Forelimb muscle (tissue), 1 donor: ENCODE measurements at places on chromosomes 1 and 21.

GRCh38 chr1:233679591-233680373 is 65.9 kb downstream of the KCNK1 start:
- DNase-seq, result no peak

GRCh38 chr1:203589595-203589994 is 37.0 kb upstream of the ATP2B4 start:
- DNase-seq, result no peak

GRCh38 chr1:159922511-159923202 is 2.6 kb downstream of the TAGLN2 start:
- no peak for DNase-seq

DNA sequence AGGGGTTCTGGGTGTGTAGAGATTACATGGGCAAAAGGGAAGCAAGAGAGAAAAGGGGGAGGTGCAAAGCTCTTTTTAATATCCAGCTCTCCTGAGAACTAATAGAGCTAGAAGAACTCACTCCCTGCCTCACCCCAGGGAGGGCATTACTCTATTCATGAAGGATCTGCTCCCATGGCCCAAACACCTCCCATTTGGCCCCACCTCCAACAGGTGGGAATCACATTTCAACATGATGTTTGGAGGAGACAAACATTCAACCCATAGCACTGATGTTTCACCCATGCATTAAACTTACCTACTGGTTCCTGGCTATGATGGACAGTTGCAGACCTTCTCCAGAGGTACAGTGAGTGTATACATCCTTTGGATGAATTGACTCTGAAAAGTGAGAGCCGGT is 7.3 kb upstream of the JUN start:
- DNase-seq, result no peak

- DNase-seq, result no peak
Observed at GRCh38 chr1:33382661-33383415, 48.1 kb downstream of the PHC2 start.

DNA sequence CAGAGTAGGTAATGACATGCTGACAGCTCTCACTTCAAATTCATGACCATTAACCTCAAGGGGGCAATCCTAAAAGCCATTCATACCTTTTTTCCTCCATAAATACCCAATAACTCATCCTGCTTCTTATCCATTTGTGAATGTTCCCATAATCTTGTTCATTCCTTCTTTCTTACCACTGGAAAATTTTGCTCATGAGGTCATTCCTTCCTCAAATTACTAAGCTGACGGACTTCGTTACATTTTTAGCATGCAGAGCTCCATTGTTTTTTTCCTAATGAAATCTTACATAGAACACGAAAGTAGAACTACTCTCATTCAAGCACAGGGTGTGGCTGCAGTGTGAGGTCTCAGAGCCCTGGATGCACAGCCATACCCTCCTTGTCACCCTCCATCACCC is 276.5 kb upstream of the DPYD start:
- no peak for DNase-seq

DNA sequence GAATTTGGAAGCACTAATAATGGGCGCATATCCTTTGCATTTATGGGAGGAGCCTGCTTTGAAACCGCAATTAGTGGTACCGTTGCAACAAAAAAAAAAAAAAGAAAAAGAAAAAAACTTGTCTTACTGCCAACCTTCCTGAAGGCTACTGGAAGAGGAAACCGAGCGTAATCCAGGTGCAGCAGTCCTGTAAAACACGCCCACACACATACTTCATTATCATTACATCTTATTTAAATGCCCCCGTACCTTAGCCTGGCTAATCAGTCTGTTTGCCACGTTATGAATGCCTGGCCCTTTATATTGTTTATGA is 686 bp upstream of the ZNF281 start:
- DNase-seq, result no peak

DNA sequence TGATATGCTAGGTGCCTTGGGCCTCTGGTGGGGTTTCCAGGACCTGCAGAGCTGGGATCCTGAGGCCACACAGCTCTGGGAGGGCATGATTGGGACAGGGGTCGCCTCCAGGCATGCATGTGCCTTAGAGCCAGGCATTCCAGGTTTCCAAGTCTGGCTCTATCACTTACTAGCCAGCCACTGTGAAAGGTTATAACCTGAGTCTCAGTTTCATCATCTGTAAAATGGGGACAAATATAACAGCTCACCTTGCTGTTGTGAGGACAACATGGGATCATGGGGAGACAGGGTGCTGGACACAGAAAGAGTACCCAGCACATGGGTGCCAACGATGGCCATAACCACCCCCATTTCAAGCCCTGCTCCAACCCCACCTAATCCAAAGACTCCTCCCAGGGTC is 2.7 kb downstream of the CHI3L1 start:
- DNase-seq, result no peak

DNA sequence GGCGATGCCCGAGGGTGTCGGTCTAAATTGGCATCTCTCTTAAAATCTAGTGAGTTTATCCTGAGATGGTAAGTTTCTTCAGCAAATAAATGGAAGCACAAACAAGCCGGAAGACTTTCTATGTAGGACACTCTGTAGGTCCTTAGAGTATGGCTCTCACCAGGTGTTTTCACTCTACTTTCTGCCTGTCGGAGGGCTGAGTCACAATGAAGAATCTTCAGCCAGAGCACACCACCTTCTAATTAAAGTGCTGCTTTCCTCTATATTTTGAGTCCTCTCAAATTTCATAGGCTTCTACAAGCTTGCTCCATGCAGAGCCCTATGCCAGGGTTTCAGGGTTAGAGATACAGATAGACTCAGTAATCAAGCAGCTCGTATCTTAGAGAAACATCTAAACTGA is 27.1 kb downstream of the KCNK1 start:
- no peak for DNase-seq

DNA sequence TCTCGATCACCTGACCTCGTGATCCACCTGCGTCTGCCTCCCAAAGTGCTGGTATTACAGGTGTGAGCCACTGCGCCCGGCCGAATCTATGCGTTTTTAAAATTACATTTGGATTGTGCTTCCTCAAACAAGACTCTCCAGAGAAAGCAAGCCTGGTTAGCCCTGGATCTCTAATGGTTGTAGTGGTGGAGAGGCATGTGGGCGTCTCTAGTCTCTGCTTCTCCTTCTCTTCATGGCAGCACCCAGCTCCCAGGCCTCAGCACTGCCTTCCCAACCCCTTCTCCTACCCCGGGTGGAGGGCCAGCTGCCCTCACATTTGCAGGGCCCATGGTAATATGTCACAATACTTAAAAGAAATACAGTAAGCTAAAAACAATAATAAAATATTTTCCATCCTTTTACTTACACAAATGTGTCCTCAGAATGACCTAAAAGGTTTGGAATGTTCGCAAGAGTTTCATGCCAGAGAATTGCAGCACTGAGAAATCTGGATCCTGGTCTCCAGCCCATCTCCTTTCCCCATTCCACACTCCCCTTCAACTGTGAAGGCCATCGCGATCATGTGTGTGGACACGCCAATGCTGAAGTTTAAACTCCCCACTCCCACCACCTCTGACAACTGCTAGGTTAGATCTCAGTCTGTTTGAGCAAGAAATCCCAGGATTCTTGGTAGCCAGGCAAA is 7.0 kb downstream of the OR14I1 start:
- DNase-seq, result no peak

- DNase-seq, result no peak
Observed at GRCh38 chr21:26388731-26389231, 184.3 kb downstream of the CYYR1 start.

GRCh38 chr1:27403065-27403726 is 10.8 kb downstream of the GPR3 start:
- DNase-seq, result no peak

DNA sequence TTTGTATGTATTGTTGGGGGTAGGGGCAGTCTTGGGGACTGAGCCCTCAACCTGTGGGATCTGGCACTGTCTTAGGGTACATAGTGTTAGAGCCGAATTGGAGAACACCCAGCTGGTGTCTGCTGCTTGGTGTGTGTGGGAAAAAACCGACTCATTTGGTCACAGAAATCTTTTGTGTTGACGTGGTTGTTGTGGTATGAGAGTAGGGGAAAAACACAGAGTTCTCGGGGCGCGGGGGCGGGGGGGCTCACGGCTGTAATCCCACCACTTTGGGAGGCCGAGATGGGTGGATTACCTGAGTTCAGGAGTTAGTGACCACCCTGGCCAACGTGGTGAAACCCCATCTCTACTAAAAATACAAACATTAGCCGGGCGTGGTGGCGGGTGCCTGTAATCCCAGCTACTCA is 15.3 kb upstream of the SRSF10 start:
- DNase-seq, result no peak

- no peak for DNase-seq
Observed at GRCh38 chr1:219050086-219050821, 123.4 kb upstream of the LYPLAL1 start.

DNA sequence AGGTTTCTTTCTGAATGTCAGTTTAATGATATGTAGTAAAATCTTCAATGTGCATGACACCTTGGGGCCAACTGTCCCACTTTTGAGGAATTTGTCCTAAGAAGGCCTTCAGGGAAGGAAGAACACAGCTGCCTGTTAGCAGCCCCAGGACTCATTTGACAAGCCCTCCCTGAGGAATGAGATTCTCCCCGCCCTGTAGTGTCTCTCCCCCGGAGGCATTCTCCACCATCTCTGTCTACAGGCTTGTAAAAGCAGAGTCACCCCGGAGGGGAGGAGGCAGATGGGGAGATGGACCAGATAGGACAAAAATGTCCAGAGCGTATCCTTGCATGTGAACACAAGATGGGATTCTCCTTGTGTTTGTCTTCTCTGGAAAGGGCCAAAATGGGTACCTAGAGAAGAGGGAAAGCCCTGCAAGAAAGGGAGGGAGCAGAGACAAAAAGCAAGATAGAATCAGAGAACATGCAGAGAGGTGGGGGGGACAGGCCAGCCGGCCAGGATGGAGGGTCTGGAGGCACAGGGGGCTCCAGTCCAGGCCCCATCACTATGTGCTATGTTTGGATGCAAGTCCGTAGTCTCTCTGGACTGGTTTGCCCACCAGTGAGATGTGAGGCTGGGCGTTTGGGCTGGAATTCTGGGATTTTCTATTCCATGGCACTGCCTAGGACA is 12.0 kb upstream of the WNT3A start:
- no peak for DNase-seq

DNA sequence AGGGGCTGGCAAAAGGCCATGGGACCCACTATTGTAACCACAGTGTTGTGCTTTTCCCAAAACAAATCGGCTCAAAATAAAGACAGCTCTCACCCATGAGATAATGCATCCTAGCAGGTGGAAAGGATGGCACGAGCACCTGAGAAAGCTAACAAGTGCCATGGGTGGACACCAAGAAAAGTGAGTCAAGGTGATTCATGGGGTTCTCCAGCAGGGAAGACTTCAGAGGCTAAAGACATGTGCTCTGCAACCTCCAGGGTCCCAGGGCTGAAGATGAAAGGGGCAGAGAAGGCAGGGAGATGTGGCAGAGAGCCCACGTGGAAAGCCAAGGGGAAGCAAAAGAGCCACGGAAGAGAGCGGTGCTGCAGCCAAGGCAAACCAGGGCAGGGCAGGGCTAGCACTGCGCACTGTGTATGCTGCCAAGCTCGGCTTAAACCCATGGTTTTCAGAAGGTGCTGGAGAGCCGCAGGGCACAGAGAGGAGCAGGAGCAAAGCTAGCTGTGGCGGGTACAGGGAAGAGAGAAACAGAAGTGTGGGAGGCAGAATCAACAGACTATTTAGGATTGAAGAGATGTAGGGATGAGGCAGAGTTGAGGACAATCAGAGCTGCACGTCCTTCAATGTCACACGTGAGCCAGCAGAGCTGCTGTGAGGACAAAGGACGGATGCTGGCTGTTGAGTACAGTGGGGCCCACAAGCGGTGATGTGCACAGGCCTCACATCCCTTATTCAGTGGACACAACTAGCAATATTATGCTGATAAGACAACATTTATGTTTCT is 41.8 kb upstream of the C1orf198 start:
- DNase-seq, result no peak

- no peak for DNase-seq
Observed at GRCh38 chr1:244447552-244447951, 4.2 kb downstream of the ADSS2 start.

DNA sequence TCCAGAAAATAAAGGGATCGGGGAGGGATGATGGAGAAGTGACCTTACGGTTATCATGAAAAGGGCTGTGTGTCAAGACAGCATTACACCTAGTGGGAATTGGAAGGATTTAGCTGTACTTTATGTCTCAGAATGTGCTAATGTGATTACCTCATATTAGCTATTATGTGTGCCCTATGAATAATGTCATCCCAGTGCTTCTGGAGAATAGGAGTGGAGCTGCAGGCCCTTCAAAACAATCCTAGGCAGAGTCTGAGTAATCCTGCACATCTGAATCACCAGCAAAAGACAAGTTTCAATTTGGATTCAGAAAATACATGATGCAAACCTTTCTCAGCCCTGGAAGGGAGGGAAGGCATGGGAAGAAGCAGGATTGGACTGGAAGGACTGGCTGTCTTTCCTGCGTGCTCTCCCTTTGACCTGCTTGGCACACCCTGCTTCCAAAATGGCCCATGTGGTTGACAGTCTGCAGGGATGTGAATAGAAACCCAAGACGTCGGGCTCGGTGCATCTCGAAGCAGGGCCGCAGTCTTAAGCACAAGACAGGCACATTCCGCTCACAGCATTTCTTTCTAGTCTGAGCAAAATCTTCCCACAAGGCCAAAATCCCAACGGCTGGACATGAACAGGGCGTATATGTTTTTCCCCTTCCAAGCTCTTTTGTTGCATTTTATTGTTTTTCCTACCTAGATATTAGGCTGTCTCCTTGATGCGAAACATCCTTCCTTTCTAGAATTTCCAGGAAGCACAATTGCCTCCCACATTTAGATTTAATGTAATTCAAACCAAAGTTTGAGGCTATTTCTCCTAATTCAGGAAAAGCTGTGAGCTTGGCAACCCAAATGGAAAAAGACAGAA is 54.3 kb upstream of the TARBP1 start:
- DNase-seq, result no peak

- DNase-seq, result no peak
Observed at GRCh38 chr1:50968821-50969610, 1.0 kb upstream of the CDKN2C start.
